ENCODE measurements at places on chromosomes 6 and 20.

- peak; percentile 35 for DNase-seq
Measured at GRCh38 chr6:15522427-15522826, 140.4 kb downstream of the DTNBP1 start.

GRCh38 chr6:33967265-33967767 lies 163.5 kb upstream of the MLN start:
- no peak for DNase-seq

GRCh38 chr6:95501032-95501904 lies 76.1 kb upstream of the MANEA start:
- DNase-seq, result no peak

- no peak for DNase-seq
Measured at GRCh38 chr6:130969791-130970491, 93.1 kb downstream of the EPB41L2 start.

DNA sequence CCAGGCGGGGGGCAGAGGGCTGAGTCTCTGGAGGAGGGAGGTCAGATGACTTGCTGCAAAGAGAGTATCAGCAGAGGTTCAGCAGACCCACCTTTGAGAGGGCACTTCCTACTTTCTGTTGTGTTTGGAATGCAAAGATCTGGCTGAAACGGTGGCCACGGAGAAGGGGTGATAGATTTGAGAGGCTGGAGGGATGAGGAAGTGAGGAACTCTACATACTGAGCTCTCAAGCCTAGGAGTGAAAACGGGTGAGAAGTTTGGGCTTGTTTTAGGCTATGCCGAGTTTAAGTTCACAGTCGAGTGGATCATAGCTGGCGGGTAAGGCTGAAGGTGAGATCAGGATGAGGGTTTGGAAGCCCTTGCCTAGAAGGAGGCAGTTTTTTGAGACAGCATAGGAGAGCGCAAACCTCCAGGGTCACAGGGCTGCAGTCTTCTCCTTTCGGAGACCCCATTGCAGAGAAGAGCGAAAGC lies 477 bp upstream of the ITPA start:
- DNase-seq, result peak; percentile 37

- DNase-seq, result no peak
Measured at GRCh38 chr6:79864001-79864400, 83.4 kb downstream of the ELOVL4 start.

GRCh38 chr6:155762649-155763048 lies 307.0 kb upstream of the NOX3 start:
- DNase-seq, result no peak

GRCh38 chr6:72446430-72446829 lies 175.4 kb upstream of the KCNQ5 start:
- DNase-seq, result no peak

DNA sequence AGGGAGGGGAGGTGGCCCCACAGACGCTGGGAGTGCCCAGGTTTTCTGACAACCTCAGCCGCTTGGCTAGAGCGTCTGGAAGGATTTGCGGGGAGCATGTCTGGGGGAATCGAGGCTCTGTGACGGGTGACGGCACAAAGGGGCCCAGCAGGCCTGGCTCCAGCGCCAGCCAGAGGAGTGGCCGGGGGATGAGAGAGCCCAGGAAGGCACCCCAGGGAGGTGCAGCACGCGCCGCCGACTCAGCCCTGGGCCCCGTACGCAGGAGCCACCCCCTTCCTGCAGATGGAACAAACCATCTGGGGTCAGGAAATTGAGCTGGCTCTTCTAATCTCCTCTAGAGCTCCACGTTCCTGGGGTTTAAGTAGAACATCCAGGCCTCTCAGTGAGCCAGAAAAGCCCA lies 5.9 kb upstream of the SLCO4A1 start:
- no peak for DNase-seq

DNA sequence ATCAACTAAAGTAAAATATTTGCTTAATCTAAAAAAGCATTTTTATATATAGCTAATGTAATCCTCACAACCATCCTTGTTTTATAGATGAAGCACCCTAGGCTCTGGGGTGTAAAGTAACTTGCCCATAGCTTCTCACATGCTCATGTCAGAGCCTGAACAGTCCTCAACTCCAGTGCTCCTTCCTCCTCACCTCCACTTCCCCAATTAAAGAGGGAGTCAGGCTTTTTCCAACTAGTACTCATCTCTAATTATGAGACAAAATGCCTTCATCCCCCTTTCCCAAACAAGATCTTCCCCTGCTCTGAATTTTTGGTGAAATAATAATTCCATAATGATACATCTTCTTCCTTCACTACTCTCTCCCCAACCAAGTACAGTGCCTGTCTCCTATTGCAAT lies 290.8 kb upstream of the PRDM1 start:
- no peak for DNase-seq

DNA sequence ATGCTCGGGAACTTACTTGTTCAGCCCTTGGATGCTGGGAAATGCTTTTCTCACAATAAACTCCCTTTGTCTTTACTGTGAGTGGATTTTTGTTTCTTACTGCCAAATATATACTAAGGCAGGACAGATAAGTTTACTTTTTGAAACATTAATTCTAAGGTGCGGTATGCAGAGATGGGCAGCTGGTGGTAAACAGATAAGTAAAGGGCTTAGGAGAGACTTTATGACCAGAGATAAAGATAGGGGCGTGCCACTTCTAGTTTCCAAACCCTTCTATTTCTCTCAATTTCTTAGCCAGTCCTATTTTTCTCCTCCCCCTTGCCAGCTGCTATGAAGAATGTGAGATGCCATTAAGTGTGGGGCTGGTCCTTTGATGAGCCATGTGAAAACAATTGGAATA lies 16.3 kb downstream of the SAMD3 start:
- no peak for DNase-seq

- DNase-seq, result no peak
Measured at GRCh38 chr20:35187584-35188190, 15.8 kb downstream of the PROCR start.

- DNase-seq, result no peak
Measured at GRCh38 chr20:63232235-63233060, 3.3 kb upstream of the BIRC7 start.

GRCh38 chr6:72788188-72788587 lies 166.3 kb downstream of the KCNQ5 start:
- no peak for DNase-seq

DNA sequence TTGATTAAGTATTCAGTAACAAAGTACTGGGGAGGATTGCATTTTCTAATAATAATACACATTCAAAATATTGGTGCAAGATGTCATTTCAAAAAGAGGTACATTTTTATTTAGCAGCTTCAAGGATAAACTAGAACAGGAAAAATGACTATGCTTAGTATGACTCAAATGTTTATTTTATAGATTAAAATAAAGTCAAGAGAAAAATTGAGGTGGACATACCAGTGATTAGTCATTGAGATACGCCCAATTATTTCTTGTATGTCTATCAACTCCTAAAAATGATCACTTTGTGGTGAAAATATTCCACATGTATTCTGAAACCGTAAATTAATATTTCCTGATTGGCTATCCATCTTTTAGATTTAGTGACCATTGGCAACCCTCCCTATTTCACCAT lies 96.7 kb downstream of the PHF3 start:
- DNase-seq, result no peak

- no peak for DNase-seq
Measured at GRCh38 chr6:131073577-131073976, 10.5 kb upstream of the EPB41L2 start.

GRCh38 chr20:15742087-15742486 lies 831.2 kb downstream of the KIF16B start:
- DNase-seq, result no peak
